ENCODE measurements at places on chromosomes 2 and 18.
A peak's percentile ranks its signal among the peaks of the same experiment; 100 is the strongest.

- DNase-seq = no peak
Observed at GRCh38 chr2:30877833-30878232, 70.6 kb upstream of the CAPN13 start.

DNA sequence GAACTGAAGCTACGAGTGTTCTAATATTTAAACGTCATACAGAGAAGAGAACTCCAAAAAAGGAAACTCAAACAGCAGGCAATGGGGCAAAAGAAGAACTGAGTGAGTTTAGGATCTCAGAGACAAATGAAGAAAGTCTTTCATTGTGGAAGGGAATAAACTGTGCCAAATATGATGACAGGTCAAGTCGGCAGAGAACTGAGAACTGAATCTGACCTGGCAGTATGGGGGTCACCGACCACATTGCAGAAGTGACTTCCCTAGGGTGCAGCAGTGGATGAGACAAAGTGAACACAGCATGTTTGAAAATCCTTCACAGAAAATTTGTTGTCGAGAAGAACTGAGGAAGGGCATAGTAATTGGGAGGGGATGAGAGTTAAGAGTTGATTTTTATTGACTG lies 55.9 kb downstream of the TTC21B start:
- DNase-seq = no peak

DNA sequence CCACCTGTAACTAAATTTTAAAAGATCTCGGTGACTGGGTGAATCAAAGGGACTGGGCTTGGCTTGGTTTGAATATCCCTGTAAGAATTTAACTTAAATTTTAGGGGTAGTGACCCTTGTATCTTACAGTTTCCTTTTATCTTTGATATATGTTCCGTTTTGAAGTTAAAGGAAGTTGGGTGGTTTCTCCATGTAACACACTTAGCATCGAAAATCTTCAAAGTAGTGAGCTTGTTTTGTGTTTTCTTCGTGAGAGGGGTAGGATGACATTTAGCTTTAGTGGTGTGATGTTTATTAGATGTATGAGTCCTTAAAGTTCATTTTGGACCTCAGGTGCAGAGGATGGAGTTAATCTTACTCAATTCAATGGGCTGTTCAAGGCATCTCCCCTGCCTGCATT lies 1.6 kb downstream of the WDR7 start:
- DNase-seq = no peak

GRCh38 chr2:150612957-150613710 lies 125.7 kb upstream of the RND3 start:
- DNase-seq = no peak

DNA sequence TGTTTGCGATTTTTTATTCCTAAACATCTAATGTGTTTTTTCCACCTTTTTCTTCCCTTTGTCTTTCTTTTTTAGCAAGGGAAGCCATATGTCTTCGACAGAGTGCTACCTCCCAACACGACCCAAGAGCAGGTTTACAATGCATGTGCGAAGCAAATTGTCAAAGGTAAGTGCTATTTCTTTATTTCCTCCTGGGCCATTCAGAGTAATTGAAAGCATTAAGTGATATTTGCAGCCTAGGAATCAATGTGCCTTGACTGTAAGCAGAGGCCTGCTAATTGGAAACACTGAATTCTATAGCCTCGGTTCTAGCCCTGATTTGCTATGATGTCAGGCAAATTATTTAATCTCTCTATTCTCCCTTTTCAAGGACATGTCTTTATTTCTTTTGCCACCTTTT lies 47.0 kb downstream of the KIF5C start:
- DNase-seq = no peak

- no peak for DNase-seq
Observed at GRCh38 chr2:129734343-129735034, 245.0 kb upstream of the RAB6C start.

- no peak for DNase-seq
Observed at GRCh38 chr2:127105656-127106456, 1.1 kb downstream of the BIN1 start.

DNA sequence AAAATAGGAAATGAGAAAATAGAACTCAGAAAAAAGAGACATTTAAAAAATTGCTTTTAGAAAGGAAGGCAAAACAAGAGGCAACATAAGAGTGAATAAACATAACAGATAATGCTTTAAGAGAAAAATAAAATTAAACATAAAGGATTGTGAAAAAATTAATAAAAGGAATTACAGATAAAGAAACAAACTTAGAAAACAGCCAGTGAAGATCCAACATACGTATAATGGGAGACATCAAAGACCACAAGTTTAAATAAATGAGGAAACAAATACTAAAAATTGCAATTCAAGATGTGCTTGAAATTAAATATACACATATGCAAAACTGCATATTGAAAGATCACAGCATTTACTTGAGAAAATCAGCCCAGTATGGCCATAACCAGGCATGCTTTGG lies 448.9 kb downstream of the NBAS start:
- no peak for DNase-seq

DNA sequence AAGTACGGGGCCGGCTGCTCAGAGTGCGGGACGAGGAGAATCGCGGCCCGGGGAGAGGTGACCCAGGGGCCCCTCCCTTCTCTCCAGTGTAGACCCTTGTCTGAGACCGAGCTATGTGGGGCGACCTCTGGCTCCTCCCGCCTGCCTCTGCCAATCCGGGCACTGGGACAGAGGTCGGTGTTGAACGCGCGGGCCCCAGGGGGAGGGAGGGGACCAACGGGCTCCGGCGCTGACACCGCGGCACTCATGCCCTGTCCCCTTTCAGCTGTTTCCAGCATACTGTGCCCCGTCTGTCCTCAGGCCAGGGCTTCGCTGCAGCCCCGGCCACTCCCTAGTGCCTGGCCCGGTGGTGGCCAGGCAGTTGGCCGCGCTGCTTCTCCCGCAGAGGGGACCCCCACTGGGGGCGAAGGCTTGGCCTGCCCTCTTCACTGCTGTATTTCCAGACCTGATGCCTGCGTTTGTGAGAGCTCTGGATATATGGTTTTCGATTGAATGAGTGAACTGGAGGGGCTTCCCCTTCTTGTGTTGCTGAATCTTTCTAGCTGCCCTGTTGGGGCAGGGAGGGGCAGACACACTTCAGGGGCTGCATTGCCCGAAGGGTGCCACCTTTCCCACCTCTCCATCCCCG lies 809 bp downstream of the DBI start:
- peak; percentile 20 for DNase-seq

DNA sequence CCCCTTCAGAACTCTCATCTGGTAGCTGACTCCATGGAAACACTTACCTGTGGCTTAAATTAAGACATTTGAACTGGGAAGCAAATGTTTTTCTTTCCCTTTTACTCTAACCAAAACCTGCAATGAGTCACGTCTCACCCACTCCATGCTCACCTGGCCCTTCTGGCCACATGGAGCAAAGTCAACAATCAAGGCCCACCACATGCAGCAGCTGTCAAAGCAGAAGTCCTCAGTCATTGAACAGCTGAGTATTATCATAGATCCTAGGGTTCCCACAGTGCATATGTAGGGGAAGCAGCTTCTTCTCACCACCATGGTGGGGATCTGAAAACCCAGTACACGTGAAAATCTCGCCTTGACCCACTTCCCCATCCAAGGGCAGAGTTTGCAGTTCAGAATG lies 12.3 kb upstream of the MEP1B start:
- DNase-seq = no peak

DNA sequence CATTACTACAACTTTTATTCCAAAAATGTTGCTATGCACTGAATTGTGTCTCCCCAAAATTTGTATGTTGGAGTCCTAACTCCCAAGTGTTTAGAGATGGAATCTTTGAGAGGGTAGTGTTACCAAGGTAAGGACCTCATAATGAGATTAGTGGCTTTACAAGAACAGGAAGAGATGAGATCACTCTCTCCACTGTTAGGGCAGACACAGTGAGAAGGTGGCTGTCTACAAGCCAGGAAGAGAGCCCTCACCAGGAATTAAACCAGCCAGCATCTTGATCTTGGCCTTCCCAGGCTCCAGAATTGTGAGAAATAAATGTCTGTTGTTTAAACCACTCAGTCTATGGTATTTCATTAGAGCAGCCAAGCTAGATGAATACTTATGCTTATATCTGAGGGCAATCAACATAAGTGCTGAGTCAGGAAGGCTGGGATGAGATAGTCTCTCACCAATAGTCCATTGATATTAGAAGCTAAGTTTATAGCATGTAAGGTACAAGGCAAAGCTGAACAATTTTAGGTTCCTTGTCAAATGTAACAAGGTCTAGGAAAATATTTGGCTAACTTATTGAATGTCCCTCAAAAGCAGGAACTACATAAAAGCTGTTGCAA lies 317.6 kb upstream of the REG3G start:
- DNase-seq = no peak

DNA sequence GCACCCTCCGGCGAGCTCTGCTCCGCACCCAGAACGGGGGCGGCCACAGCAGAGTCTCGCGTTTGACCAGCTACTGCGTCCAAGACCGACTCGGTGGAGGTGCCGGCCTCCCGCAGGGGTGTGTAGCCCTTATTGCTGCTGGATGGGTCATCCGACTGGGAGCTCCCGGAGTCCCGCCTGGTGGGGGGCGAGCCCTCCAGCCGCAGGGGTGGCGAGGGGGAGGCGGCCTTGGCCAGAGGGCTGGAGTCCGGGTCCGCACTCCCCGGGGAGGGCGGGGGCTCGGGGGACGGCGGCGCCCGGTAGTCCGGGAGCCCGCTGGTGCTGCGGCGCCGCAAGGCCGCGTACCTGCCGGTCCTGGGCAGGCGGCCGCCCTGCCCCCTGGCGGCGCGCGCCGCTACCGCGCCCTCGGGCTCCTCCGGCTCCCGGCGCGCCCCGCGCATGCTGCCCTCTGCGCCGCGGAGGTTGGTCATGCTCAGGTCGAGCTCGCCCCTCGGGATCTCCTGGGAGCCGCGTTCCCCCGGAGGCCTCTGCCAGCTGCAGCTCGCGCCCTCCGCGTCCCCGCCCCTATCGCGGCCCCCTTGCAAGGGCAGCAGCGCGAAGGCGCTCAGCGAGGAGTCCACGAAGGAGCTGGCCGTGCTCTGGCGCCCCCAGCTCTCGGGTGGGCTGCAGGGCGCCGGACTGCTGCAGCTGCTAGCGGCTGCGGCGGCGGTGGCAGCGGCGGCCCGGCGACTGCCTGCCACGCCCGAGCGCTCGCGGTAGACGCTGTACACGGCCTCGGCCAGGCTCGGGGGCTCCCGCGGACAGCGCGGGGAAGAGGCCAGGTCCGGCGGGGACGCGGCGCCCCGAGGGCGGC lies 4.8 kb downstream of the TMEM200C start:
- DNase-seq = no peak

- DNase-seq = no peak
Observed at GRCh38 chr18:9764011-9764481, 55.9 kb downstream of the RAB31 start.

DNA sequence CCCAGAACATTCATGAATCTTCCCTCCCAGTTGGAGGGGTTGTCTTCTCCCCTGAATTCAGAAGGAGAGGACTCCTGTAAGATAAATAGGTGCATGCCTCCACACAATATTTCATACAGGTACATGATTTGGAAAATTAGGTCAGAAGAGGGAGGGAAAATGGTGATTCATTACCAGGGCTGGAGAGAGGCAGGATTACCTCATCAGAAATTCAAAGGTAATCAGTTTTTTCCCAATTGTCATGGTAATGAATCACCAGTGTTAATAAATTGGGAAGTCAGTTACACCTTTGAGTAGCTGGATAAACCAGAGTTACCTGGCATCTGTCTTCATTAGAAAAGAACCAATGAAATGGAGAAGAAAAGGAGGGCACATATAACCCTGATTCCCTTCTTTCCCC lies 128.5 kb downstream of the EN1 start:
- DNase-seq = no peak

DNA sequence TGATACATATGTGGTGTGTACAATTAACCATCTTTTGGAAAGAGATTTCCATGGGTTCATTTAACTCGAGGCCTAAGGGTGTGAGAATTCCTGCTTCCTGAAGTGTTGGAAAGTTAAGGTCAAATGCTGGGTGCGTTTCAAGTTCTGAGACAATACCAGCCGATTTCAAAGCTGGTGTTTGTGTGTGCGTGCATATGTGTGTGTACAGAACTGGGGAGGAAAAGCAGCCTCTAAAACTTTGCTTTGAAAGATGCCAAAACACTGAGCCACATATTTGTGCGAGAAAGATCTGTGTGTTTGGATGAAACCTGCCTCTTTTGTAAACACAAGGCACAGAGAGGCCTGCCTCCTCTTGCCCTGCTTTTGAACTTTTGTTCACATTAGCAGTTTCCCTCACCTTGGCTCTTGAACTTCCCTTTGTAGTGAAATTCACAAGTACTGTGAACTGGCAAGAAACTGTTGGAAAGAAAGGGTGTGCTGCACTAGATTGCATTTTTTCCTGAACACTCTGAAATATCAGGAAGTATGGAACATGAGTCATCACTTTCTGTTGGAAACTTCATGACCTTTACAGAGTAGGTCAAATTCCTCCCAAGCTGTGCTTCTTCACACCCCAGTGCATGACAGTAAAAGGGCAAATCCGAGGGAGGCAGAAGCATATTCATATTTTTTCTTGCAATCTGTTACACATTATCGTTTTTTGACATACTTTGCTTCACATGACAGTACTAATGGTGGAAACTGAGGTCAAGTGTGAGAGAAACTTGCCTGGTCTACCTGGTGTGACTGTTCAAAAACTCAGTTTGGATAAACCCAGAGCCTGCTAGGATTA lies 20.0 kb upstream of the CAVIN2 start:
- no peak for DNase-seq

- DNase-seq = no peak
Observed at GRCh38 chr2:104385743-104386142, 468.2 kb upstream of the POU3F3 start.

- no peak for DNase-seq
Observed at GRCh38 chr2:193103064-193103463, 908.3 kb upstream of the TMEFF2 start.

GRCh38 chr2:105812180-105813044 lies 67.7 kb downstream of the NCK2 start:
- no peak for DNase-seq

DNA sequence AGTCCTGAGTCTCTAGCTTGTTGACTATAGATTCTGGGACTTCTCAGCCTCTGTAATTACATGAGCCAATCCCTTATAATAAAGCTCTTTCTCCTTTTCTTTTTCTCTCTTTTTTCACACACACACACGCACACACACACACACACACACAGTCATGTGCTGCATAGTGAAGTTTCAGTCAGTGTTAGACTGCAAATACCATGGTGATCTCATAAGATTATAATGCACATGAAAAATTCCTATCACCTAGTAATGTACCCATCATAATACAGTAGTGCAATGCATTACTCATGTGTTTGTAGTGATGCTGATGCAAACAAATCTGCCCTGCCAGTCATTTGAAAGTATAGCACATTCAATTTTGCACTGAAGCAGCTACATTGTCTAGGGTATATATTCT lies 558.2 kb downstream of the SUCLG1 start:
- no peak for DNase-seq

GRCh38 chr2:101827246-101827645 lies 129.7 kb downstream of the MAP4K4 start:
- no peak for DNase-seq

- no peak for DNase-seq
Observed at GRCh38 chr2:167581961-167582574, 665.3 kb downstream of the STK39 start.
